ENCODE measurements at places on chromosomes 4 and X. TPM values are rescaled to one million over a fixed set of nuclear protein-coding genes. Genes with fewer than 3 reads are reported as not detected.

CDKL2 gene
- 0.84 TPM for total RNA-seq

RAB41 gene
- not detected for total RNA-seq

CSAG1 gene
- total RNA-seq = 0.54 TPM

ALAS2 gene
- not detected for total RNA-seq

FTSJ1 gene
- total RNA-seq = 67.6 TPM

SLC26A1 gene
- total RNA-seq = 0.16 TPM

CCDC120 gene
- total RNA-seq = 3.4 TPM

ADRA2C gene
- 11.0 TPM for total RNA-seq

UNC5C gene
- total RNA-seq = 0.01 TPM
